MCF 10A (cell line): ENCODE measurements at places on chromosomes 2 and 18.

DNA sequence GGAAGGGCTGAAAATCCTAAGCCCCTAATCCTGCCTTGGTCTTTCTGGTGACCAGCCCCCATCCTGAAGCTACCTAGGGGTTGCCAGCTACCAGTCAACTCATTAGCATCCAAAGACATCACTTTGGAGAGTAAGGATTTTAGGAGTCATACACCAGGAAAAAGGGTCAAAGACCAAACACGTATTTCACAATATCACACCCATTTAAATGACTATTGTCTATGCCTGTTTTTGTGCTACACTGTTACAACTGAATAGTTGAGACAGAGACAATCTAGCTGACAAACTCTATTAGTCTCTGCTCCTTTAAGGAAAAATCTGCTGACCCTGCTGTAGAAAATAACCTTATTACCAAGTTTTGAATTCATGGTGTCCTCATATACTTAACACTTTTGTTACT, 21.0 kb upstream of the RBBP8 start:
- DNase-seq = no peak

DNA sequence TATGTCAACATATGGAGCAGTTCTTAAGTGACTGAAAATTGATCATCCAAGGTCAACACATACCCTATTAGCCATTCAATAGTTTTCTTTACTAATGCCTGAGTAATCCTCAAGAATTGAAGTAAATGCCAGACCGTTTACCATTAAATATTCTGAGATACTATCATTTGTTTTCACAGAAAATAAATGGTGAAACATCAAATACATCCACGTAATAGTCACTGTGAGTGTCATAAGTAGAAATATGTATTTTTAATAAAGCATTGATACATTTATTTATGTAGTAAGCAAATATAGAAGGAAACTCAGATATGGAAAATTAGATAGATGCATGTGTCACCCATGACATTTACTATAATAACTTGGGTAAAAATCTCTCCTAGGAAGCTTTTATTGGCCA, 927.8 kb upstream of the NRXN1 start:
- DNase-seq = no peak

GRCh38 chr2:232134939-232135338, 173.4 kb downstream of the DIS3L2 start:
- peak; percentile 21 for DNase-seq

- DNase-seq = no peak
Observed at GRCh38 chr18:191725-192124, 33.4 kb downstream of the USP14 start.

- peak; percentile 23 for DNase-seq
Observed at GRCh38 chr2:182509-183122, 81.2 kb downstream of the SH3YL1 start.

DNA sequence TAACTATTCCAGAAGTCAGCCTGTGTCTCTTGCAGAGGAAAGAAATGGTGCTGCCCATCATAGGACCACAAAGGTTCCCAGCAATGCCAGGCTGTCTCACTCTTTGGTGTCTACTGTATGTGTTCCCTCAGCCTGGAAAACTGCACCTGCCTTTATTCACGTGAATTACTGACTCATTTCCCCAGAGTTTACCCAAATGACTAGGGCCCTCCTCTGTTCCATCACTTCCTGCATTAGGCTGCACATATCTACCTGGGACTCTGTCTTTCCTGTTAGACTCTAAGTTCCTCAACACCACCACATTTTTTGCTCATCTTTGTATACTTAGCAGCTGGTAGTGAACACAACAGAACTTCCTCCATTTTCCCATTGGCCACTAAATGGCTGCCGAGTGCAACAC, 188.3 kb downstream of the FHOD3 start:
- no peak for DNase-seq

DNA sequence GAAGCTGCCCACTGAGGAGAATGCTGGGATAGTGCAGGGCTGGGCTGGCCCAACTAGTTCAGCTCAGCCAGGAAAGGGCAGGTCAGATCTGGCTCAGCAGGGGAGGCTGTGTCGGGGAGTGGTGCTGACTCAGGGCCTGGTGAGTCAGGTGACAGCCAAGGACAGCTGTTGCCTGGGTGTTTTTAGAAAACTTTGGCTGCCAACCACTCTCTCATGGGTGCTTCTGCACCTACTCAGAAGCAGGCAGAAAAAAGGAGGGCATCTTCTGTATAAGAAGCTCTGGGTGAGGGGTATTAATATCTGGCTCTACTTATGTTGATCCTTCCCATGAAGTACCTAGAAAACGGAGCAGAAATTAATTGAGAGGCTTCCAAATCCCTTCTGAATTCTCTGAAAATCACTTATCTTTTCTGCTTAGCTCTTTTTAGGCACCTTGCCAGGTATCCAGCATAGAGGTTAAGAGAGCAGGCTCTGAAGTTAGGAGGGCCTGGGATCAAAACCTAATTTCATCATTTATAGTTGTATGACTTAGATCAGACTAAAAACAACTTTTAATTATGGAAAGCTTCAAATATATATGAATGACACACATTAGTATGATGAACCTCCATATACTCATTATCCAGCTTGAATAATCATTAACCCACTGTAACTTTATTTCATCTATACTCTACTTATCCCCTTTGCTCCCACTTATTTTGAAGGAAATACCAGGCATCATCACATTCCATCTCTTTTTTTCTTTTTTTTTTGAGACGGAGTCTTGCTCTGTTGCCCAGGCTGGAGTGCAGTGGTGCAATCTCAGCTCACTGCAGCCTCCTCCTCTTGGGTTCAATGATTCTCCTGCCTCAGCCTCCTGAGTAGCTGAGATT, 15.5 kb upstream of the RAB10 start:
- peak; percentile 93 for DNase-seq

- no peak for DNase-seq
Observed at GRCh38 chr2:27312152-27312551, 3.9 kb upstream of the UCN start.

DNA sequence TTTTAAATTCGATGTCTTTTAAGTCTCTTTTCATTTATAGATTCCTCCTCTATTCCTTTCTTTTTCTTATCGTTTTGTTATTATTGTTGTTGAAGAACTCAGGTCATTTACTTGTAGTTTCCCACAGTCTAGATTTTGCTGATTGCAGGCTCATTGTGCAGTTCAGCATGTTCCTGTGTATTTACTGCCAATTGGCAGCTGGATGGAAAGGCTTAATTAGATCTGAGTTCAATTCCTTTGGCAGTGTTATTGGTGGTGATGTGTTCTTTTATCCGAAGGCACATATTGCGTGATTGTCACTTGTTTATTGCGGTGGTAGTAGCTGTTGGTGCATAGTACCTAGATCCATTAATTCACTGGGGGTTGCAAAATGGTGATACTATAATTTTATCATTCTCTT, 180.7 kb downstream of the BABAM2 start:
- DNase-seq = no peak

DNA sequence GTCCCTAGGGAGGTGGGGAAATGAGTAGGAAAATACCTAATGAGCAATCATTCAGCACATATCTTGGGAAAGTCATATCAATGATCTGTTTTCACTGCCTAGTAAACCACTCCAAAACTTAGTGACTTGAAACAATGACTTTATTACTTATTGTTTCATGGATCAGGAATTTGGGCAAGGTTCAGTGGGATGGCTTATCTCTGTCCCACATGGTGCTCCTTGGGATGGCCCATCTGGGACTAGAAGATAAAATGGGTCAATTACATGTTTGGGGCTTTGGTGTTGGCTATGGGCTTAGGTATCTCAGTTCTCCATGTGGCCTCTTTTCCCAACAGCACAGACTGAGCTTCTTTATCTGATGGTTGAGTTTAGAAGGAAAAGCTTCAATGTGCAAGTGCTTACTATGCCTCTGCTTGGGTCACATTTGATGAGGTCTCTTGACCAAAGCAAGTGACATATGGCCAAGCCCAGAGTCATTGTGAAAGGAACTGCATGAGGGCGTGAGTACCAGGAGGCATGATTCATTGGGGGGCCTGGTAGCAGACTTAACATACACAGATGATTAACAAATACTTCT, 218.1 kb upstream of the TNP1 start:
- DNase-seq = peak; percentile 16

DNA sequence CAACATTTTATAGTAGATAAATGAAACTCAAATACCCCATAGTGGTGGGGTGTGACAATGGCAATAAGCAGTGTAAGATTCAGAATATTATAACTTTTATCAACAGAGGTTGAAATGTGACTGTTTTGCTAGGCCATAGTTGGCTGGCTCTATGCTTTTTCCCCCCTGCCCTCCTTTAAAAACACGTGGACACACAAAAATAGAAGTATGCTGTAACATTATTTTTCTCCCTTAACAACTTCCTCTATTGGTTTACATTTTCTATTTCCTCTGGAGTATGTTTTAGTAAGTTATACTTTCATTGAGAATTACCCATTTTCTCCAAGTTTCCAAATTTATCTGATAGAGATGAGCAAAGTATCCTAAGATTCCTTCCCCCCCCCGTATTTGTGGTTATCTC, 31.1 kb downstream of the NDUFAF7 start:
- DNase-seq = no peak
